ENCODE measurements at places on chromosomes 7 and 10.

- DNase-seq: no peak
Observed at GRCh38 chr10:108817135-108817534, 1106.2 kb downstream of the XPNPEP1 start.

DNA sequence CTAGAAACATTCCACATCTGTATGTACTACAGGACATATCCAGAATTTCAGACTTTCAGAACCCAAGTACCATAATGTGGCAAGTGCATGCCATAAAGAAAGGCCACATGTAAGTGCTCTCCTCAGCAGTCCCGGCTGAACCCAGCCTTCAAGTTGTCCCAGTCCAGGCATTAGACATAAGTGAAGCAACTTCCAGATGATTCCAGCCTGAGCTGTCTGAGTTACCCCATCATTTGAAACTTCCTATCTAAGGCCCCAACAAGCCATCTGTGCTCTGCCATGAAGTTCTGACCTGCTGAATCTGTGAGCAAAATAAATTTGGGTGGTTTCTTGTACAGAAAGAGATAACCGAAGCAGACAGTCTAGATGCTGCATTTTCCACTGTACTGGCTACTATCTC is 218.8 kb downstream of the IPMK start:
- DNase-seq: no peak

DNA sequence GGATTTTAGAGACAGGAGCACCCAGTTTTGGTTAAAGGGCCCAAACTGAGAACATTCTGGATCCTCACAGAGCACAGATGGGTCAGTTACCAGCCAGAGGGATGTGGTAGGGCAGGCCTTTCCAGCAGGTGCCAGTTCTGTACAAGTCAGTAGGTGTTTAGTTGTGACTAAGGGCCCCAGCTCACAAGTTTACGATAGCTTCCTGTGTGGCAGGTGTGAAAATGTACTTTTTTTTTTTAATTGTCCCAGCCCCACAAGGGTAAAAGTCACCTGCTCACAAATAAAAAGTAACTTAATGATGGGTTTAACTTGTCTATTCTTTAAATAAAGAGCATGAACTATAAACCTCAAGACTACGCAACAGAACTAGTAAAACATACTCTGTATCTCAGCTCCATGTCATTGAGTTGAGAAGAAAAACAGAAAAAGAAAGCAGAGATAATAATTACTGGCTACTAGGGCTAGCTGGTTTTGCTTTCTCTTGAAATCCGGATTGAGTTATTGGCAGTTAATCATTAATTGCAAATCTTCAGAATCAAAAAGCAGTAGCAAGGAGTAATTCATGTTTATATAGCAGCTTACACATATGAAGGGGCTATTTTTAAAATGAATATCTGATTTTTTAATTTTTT is 15.4 kb downstream of the NFE2L3 start:
- DNase-seq: no peak

DNA sequence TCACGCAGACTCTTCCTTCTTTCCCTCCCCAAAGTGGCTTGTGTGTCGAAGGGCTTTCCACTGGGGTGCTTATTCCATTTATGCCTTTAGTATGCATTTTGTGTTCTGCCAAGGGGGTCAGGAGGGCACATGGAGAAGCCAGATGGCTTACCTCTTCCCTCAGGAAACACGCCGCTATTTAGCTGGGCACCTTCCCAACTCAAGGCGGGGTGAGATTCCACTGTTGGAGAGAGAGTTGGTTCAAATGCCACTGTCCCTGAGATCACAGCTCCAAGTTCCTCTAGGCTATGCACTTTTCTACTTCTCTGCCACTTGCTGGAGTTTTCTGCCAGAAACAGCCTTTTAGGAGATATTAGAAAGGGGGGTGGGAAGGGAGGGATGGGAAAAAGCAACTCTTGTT is 1091.8 kb downstream of the LRMDA start:
- no peak for DNase-seq

GRCh38 chr7:106618480-106618879 is 42.5 kb downstream of the CCDC71L start:
- DNase-seq: peak; percentile 34

- DNase-seq: no peak
Observed at GRCh38 chr7:134640842-134641715, 5.6 kb upstream of the BPGM start.

DNA sequence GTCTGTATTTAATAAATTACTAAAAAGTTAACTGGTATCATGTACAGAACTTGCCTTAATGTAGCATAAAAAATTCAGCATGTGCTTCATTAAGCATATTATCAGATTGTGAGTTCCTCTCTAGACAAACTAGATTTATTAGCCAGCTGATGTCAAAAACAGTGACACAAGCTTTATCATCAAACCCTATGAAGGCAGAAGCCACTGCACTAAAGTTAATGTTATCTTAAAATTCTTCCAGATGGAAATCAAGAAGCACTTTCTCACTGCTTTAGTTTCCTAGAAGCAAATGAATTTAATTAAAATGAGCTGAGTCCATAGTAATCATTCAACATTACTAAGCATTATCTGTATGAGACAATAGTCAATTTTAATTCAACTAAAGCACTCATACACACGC is 96.4 kb downstream of the ARHGAP12 start:
- DNase-seq: no peak
